Activated CD4-positive, alpha-beta T cell treated with anti-CD3 and anti-CD28 coated beads, Interleukin-2, amount 50 U/mL, for 24 hours (primary cell): ENCODE measurements at places on chromosomes 6 and 20.

GRCh38 chr20:43749734-43750294, 23.0 kb upstream of the GTSF1L start:
- DNase-seq = peak; percentile 84

- no peak for DNase-seq
Observed at GRCh38 chr6:88167352-88167937, 1.3 kb upstream of the CNR1 start.

DNA sequence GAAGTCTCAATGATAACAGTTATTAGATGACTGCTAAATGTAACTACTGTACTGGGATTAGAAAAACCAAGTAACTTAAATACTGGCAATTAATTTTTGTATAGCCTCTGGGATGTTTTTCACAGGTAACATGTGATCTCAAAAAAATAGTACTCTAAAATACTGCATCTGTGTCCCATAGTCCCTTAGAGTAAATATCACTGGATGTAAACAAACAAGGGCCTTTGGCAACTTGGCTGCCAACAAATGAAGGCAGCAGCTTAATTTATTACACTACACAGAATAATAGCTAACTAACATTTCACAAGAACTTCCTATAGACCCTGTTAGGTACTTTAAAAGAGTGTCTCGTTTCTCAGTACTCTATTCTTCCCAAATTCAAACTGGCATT, 14.0 kb downstream of the ARHGAP18 start:
- DNase-seq = no peak

DNA sequence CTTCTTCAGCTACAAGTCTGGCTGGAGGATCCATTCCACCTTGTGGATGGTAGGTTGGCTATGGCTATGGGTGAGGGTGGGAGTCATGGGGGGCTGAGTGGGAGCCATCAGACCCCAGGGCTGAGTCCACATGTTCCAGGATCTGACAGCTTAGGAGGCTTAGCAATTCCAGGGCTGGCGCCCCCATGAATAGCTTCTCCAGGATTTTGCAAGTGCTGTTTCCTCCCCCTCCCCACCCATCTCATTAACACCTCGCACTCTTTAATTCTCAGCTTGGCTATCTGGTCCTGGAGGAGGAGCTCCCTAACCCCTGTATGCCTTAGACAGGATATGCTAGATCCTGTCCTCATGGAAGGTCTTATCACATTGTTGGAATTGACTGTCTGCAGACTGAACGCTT, 39.0 kb upstream of the ANGPT4 start:
- DNase-seq = no peak

GRCh38 chr6:43434001-43434840, 6.9 kb downstream of the ABCC10 start:
- no peak for DNase-seq

DNA sequence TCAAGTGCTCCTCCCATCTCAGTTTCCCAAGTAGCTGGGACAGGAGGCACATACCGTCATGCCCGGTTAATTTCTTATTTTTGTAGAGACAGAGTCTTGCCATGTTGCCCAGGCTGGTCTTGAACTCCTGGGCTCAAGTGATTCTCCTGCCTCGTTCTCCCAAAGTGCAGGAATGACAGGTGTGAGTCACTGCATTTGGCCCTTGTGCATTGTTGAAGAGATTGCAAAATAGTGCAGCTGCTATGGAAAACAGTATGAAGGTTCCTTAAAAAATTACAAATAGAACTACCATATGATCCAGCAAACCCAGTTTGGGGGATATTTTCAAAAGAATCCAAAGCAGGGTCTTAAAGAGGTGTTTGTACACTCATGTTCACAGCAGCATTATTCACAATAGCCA, 69.1 kb downstream of the GJA10 start:
- no peak for DNase-seq
